Kidney glomerular epithelial cell (primary cell): ENCODE measurements at places on chromosomes 2 and 18.

DNA sequence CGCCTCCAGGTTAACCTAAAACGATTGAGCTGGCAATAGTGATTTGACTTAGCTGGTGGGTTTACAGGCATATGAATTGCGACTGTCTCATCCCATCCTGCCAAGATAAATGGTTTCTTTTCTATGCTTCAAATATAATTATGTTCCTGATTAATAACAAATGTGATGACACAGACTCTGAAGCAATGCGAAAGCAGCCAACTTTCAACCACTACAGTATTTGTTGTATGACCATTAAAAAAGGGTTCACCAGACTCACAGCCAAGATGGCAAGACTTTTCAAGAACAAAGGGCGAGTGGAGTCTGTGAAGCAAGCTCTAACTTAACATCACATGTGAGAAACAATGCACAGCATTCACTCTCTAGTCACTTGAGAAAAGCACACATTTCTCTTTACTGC lies 186.6 kb downstream of the PID1 start:
- no peak for DNase-seq

DNA sequence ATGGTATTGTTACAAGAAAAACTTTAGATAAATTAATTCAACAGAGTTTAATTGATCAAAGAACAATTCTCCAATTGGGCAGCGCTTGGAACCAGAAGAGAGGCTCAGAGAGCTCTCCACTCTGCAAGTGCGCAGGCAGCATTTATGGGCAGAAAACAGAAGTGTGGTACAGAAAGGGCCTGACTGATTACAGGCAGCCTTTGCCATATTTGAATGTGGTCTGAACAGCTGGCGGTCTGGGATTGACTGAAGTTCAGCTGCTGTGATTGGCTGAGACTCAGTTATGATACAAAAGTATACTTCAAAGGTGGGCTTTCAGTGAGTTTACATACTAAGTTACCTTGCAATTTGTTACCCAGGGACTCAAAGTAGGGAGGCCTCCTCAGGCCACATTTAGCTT lies 301.3 kb upstream of the ID2 start:
- DNase-seq: no peak

GRCh38 chr2:235848055-235848454 lies 320.1 kb downstream of the GBX2 start:
- no peak for DNase-seq

- no peak for DNase-seq
Observed at GRCh38 chr2:161102770-161103450, 57.3 kb upstream of the TANK start.

- DNase-seq: peak; percentile 61
Observed at GRCh38 chr2:213995400-213996105, 415.3 kb upstream of the VWC2L start.

DNA sequence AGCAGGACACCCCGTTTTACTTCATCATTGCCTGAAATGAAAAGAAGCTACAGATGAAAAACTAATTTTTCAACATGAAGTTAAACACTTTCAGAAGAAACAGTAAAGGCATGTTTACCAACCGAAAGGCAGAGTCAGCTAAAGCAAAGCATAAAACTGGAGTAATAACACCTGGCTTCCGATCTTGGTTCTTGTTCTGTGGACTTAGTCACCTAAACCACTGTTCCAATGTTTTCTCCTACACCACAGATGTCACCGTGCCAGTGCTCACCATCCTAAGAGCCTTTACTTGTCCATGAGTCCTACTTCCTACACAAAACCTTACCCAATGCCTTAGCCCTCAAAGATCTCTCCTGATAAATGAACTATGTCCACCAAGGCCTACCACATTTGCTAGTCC lies 13.5 kb downstream of the MCM6 start:
- no peak for DNase-seq

DNA sequence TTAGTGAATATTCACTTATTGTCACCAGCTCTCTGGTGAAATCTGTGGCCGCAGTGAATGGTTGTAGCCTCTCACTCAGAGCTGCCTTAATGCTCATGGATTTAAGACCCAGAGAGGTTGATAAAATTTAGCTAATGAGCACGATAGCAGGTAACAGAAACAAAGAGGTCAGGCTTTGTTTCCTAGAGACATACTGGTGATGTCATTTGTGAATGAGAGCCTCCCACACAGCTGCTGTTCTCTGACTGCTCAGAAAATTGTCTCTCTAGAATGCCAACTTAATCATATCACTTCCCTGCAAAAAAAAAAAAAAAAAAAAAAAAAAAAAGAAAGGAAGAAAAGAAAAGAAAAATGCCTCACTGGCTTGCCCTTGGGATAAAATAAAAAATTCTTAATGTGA lies 411.7 kb upstream of the MYT1L start:
- DNase-seq: peak; percentile 12

- DNase-seq: peak; percentile 9
Observed at GRCh38 chr18:72086421-72086820, 457.7 kb downstream of the CBLN2 start.

DNA sequence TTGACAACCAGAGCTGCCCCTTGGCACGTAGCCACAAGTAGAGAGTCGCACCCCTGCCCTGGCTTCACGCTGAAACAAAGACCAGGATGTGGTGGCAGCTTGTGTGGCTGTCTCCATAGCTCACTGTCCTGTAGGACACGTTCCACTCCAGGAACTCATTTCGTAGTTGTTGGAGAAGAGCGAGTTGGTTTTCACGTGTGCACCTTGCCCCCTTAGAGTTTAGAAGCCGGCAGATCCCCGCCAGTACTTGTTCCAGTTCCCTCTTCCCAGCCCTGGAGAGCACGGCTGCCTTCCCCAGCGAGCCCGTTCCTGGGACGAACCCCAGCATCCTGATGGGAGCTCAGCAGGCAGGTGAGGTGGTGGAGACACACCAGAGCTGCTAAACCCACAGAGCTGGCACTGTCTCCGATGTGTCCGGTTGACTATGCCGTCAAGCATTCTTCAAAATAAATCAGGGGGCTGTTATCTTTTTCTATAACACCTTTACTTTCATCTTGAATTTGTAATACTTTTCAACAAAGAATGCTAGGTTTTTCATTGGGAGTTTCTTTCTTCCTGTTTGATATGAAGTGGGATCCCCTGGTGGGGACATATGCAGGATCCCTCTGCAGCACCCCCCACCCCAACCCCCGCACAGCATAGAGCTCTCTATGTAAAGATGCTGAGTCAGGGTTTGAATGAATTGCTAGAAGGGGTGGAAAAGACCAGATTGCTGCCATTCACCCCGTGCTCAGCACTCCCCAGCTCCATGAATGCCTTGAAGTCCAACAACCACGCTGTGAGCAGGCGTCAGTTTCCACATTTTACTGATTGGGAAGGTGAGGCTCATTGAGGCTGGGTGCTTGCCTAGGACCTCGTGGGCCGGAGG lies 44.5 kb downstream of the GREB1 start:
- no peak for DNase-seq

DNA sequence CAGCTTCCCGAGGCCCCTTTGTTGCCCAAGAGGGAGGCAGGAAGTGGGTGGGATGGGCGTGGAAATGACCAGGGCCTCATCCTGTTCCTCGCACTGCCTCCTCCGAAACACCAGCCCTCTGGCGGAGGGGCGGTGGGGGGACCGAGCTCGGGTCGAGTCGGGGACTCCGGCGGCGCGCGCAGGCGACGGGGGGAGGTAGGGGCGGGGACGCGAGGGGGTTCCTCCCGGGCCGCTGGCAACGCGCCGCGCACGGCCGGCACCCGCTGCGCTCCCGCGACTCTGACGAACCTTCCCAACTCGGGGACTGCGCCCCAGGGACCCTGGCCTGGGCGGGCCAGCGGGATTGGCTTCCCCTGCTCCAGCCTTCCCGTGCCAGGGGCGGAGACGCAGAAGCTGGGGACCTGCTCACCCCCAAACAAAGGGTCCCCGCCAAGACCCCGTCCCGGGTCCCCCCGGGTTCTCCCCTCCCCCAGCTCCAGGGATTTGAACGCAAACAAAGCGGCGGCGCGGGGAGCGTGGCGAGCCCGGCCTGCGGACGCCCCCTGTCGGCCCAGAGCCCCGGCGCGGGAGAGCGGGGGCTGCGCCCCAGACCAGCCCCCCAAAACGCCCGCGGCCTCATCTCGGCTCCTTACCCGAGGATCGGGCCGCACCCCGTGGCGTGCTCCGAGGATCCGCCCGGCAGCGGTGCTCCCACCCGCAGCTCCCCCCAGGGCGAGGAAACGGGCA lies 1.2 kb downstream of the SEMA4C start:
- DNase-seq: peak; percentile 62

DNA sequence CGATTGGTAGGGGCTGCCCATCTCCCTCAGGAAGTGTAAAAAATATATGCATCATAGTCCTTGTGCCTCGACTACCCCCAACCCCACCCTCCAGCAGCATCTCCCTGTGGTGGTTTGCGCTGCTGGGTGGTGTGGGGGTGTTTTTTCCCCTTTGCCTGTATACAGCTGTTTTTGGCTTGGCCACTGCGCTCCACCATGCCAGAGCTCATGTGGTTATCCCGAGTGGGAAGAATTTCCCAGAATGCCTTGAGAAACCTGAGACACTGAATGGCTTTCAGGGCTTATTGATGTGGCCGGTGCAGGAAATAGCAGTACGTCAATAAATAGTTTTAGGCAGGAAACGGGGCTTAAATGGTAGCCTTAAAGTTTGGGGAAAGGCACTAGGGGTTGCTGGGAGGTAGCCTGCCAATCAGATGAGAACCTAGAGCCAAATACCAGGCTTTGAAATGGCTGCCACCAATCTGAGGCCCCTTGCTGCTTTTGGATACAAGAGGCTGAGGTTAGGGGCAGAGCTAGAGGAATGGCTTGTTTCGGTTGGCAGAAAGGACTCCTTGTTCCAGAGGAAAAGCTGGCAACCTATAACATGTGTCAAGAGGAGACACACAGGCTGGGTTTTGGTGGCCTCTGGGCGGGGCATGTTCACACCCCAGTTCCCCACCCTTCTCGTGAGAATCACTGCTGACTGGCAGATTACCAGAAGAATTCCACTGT lies 144.1 kb downstream of the SMAD7 start:
- no peak for DNase-seq

DNA sequence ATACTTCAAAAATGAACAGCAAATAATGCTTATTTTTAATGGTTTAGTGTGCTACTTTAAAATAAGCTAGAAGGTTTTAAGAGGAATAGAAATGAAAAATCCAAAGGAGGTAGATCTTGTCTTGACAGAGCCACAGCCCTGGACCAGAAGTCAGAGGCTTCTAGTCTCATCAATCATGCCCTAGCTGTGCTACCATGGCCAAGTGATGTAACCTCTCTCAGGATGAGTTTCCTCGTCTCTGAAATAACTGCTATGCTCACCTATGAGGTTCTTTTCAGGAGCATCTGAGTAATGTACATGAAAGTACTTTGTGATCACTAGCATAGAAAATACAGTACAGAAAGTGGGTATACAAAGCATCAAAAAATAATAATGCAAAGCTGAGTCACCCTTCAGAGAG lies 248.4 kb downstream of the PID1 start:
- DNase-seq: no peak

DNA sequence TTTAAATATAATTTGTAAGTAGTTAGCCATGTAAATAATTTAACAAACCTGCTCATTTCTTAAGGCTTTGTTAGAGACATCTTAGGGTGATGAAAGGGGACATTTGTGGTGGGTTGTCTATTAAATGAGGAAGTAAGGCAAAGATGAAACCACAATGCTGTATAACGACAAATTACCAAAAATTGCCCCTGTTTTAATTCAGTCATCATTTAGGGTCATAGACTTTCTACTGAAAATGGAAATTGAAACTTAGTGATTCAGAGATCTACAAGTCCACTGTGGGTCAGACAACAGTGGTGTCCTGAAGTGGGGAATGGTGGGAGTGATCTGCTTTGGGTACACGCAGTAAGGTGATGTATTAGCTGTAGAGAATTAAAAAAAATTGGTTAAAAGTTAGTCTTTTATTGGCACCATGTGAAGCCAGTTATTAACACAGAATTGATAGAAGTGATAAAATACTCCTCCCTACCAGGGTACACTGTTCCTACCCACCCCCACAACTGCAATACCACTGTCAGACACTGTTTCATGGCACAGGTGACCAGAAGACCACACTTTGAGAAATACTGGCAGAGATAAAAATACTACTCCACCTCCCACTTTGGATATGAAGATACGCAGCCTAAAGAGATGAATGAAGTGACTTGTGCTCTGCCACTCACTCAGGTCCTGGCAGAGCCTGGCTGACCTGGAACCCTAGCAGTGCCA lies 13.4 kb downstream of the CERS6 start:
- no peak for DNase-seq

DNA sequence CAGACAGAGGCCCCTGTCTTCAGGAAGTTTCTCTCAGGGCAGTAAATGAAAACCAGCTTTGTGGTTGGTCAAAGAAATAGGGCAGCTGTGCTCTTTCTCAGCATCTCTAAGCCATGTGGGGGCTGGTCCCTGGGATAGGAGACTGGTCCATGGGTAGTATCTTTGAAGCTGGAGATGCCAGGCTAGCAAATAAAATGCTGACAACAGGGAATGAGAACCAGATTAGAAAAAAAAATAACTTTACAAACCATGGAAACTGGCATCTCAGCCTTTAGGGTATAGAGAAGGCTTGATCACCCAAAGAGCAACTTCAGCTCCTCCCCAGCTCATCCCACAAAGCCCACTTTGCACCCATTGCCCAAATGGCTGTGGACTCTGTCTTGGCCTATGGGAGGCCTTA lies 138.1 kb downstream of the TTC32 start:
- no peak for DNase-seq

DNA sequence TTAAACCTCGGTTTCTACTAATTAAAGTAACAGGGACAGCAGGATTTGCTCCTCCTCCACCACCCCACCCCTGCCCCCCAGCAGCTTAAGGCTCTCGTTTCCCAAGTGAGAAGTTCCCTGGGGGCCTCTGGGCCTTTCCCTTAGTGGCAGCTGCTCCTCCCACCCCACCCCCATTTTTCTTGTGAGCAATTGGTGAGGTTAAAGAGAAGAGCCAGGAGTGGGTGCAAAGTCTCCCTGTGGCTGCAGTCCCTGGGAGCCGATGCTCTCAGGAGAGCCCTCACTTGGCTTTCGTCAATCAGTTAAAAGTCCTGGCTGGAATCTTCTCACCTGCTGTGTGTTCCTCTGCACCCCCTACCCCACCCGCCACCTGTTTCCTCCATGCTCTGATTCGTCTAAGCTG lies 48.7 kb upstream of the AGAP1 start:
- DNase-seq: no peak

GRCh38 chr2:18432999-18433398 lies 127.5 kb downstream of the RDH14 start:
- DNase-seq: no peak

DNA sequence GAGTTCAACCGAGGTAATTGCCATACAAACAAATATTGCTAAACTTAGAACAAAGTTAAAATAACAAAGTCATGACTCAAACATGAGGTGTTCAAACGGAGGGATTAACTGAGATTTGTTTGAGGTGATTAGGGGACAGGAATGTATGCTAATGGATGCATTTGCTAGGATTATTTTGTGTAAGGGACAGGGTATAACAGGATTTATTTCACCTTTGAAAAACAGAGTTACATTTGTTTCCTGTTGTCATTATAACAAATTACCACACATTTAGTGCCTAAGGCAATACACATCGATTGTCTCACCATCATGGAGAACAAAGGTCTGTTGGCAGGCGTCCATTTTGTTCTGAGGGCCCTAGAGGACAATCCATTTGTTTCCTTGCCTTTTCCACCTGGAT lies 304.3 kb upstream of the CNTNAP5 start:
- no peak for DNase-seq
